CD4-positive, alpha-beta T cell treated with Interleukin-17A for 4 hours (primary cell): ENCODE measurements at places on chromosomes 6 and 20.

DNA sequence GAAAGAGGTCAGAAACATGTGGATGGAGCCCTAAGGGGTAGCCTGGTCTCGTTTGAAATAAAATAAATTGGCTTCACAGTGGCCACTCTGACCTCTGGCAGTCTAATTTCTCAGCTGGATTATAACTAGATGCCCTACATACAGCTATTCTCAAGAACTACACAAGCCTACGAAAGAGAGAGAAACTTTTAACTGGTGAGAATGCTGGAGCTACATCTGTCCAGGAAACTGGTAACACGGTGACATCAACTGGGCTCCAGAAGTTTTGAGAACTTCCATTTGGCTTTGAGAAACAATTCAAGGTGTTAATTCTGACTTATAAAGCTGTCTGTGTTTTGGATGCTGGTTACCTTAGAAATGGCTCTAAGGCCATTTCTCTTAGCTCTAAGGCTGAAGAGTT is 187.3 kb upstream of the TENT5A start:
- no peak for DNase-seq

DNA sequence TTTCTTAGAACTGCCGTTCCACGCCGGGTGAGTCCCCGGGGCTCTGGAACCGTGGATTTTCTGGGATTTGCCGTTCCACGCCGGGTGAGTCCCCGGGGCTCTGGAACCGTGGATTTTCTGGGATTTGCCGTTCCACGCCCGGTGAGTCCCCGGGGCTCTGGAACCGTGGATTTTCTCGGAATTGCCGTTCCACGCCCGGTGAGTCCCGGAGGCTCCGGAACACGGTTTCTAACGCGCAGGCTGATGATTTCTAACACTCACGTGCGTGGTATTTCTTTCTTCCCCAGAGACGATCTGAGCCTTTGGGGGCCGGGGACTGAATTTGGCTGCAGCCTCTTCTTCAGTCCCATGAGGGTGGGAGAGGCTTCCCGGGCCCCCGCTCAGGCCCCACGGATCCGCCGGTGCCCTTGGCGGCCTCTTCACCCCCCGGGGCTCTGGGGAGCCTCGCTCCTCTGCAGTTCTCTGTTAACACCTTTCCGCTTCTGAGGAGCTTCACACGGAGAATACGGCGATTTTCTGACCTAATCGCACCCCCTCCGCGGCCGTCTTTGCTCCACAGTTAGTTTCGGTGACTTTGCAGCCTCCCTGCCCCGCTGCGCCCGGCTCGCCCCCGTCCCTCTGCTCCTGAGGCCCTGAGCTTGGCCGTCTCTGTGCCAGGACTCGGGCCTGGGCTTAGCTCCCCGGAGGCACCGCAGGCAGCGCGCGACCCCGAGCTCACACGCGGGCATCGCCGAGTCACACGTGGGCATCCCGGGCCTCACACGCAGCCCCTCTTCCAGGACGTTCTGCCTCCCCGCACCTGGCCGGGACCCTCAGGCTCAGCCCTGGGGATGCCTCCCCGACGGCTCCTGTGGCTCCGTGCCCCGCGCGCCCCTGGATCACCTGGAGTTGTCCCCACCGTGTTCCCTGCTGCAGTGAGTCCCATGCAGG is 7.2 kb upstream of the KIF25 start:
- no peak for DNase-seq

DNA sequence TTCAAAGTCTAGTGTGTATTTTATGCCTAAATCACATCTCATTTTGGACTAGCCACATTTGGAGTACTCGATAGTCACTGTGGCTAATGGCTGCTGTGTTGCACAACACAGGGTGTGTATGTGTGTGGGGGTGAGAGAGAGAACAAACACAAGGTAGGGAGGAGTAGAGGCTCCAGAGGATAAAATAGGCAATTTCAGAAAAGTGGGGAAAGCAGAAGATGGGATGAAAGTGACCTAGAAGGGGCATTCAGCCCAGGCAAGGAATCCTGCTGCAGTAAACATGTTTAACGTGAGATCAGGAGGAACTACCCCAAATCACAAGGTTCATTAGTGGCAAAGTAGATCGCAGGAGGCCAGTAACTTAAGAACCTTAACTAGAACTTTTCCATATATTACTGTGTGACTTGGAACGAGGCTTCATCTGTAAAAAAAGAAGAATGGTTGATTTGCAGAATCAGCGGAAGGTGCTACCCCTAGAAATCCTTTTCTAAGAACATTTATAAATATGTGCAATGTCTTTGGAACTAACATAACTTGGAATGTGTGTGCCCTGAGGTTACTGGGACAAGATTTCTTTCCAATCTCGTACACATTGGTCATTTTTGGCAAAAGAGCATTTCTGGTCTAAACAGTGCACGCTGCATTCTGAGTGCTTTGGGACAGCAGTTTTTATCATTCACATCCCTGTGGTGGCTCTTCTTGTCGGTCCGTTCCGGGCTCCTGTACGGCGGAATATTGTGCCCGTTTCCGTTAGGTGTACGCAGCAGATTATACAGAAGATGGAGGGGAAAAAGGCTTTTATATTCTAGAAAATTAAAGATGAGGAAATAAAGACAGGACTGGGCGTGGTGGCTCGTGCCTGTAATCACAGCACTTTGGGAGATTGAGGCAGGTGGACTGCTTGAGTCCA is 2.6 kb downstream of the DUSP22 start:
- no peak for DNase-seq

DNA sequence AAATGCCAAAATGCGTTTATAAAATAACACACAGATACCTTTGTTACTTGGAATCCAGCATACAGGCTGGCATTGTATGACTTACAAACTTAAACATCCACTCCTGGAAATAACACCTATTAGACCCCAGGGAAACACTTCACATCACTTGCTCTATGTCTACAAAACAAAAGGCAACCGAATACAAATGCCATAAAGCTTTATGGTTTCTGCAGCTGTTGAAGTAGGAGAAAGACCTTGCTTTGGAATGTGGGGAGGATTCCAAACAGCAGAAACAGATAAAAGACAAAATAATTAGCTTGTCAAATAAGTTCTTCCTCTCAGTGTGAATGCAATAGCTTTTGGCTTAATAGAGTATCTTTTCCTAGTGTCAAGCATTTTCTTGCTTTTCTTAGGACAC is 9.8 kb upstream of the AMD1 start:
- DNase-seq: no peak

GRCh38 chr20:51382986-51383821 is 159.3 kb downstream of the NFATC2 start:
- no peak for DNase-seq

GRCh38 chr20:44020406-44021148 is 105.9 kb downstream of the TOX2 start:
- DNase-seq: no peak

- DNase-seq: no peak
These were observed 19.1 kb downstream of the TLDC2 start for GRCh38 chr20:36895036-36895435.

DNA sequence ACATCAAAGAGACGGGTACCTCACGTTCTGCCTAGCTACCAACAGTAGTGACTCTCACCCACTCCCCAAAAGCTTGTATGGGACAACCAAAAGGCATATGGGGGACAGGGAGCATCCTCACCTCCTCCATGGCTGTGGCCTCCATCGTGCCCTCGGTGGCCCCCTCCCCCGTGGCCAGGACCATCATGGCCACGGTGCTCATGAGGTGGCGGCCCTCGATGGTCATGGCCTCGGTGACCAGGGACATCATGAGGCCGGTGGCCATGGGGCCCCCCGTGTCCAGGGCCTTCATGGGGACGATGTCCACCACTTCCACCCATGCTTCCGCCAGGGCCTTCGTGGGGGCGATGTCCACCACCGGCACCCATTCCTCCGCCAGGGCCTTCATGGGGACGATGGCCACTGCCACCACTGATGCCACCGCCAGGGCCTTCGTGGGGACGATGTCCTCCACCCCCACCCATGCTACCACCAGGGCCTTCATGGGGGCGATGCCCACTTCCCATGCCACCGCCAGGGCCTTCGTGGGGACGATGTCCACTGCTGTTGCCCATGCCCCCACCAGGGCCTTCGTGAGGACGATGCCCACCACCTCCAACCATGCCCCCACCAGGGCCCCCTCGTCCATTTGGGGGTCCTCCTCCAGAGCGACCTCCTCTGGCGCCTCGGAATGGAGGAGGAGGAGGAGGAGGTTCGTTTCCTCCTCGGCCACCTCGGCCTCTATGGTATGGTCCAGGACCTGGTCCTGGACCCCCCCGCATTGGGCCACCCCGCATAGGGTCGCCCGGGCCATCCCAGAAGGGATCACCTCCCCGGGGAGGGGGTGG is 15.0 kb downstream of the PPP1R10 start:
- DNase-seq: no peak

DNA sequence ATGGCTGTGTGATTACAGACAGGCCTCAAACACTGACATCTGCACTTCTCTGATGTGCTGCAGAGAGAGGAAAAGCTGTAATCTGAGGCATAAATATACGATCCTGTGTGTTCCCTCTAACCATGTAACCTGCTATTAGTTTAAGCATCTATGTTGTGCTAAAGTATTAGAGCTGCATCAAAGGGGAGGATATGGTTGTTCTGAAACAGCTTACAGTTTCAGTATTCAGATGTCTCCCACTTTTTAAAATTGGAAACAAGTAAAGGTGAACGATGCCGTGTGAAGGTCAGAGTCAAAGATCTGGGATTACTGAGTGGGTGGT is 7.6 kb downstream of the PLEKHG1 start:
- no peak for DNase-seq

- no peak for DNase-seq
These were observed 469.1 kb upstream of the RUNX2 start for GRCh38 chr6:44858998-44859397.

- no peak for DNase-seq
These were observed 103.0 kb upstream of the RREB1 start for GRCh38 chr6:7004581-7005297.

- DNase-seq: no peak
These were observed 167.8 kb downstream of the WDR27 start for GRCh38 chr6:169534039-169534421.
